ENCODE measurements at places on chromosomes 1 and 21. TPM values are rescaled to one million over a fixed set of nuclear protein-coding genes. Genes with fewer than 3 reads are reported as not detected.

RAB7B gene
- 0.49 TPM for total RNA-seq

CELA3A gene
- not detected for total RNA-seq

S100A7A gene
- total RNA-seq, result not detected

MYOG gene
- total RNA-seq, result not detected

DTL gene
- 2.2 TPM for total RNA-seq

SIK1 gene
- total RNA-seq, result 5.9 TPM

PRRX1 gene
- 5.4 TPM for total RNA-seq

PCAT6 gene
- not detected for total RNA-seq

RASAL2 gene
- 28.8 TPM for total RNA-seq

S100A7 gene
- not detected for total RNA-seq
